ENCODE measurements at places on chromosomes 5 and 9.

DNA sequence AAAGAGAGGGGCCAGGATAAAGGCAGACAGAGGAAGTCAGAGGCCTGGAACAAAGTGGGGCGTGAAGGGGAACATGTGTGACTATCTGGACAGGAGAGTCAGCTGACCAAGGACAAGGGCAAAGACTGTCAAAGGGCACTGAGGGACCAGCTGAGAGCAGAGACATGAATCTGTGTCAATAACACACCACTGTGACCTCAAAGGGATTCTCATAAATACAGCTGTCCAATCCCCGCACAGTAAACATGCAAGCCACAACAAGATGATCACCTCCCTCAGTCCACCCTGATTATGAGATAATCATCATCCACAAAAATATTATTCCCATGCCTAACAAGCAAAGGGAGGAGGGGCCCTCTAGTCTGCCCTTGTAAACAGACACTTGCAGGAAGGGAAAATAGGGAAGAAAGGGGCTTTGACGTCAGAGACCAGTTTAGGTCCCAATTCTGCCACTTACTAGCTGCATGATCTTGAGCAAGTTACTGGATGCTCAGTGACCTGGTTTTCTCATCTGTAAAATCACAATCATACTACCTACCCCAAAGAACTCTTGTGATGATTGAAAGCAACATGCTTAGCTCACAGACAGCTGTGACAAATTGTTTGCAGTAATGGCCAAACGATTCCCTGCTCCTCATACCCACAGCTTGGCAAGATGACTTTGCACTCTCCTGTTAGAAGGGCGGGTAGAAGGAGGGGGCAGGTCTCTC, 41.8 kb downstream of the RAPGEF1 start:
- no peak for DNase-seq

- DNase-seq = no peak
These were observed 30.6 kb upstream of the SMU1 start for GRCh38 chr9:33106827-33107621.

DNA sequence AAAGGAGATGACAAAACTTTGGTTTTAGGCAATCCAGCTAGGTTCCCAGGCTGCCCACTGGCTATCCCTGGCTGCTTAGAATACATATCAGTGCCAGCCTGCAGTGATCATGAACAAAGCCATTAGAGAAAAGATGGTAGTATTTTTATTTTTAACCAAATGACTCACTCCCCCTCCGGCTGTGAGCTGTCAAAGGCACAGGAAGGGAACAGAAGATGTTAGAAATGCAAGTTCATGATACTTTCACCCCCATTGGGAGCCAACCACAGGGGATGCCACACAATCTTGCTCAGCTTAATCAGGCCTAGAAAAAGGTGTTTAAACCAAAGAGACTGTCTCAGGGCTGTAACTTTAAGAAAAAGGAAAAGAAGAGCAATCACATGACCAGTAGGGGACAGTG, 70.3 kb upstream of the ASTN2 start:
- DNase-seq = no peak

- no peak for DNase-seq
These were observed 109.0 kb upstream of the DAB2 start for GRCh38 chr5:39533749-39534148.

All from gastrocnemius medialis (tissue), 4 donors.